Left ventricle myocardium superior (tissue), 1 donor: ENCODE measurements at places on chromosomes 16 and 17.

DNA sequence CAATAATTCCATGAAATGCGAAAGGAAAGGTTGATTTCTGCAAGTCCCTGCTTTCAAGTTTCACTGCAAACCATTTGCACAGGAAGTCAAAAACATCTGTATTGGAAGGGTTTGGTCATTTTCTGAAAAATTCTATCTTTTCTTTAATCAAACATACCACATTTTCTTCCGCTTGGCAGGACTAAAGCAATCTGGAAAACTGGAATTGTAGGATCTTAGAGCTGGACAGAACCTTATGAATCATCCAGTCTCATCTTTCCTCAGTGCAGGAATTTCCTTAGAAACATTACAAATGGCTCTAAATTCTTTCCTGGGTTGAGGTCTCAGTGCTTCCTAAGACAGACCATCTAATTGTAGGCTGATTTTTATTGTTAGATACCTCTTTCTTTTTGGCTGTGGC is 111.5 kb upstream of the ELAC2 start:
- no peak for DNase-seq

- DNase-seq = no peak
Measured at GRCh38 chr17:82095777-82096708, 2.0 kb downstream of the FASN start.

GRCh38 chr17:60506312-60506711 is 19.7 kb downstream of the APPBP2 start:
- DNase-seq = no peak

- peak; percentile 84 for DNase-seq
Measured at GRCh38 chr16:84826558-84826941, 6.8 kb downstream of the CRISPLD2 start.

- DNase-seq = no peak
Measured at GRCh38 chr17:80703142-80703478, 158.5 kb downstream of the RPTOR start.

GRCh38 chr16:68417711-68418301 is 30.5 kb downstream of the SMPD3 start:
- DNase-seq = no peak
